ENCODE measurements at places on chromosomes 16 and 17.
A peak's percentile ranks its signal among the peaks of the same experiment; 100 is the strongest.

GRCh38 chr16:1772908-1773702 is at the start of gene MRPS34:
MRPS34 (minus strand) TSS chr16:1773134; CDS start chr16:1773119, 15 bp downstream.
- peak; percentile 86 for DNase-seq

GRCh38 chr17:65604070-65604469 is 42.6 kb upstream of the AXIN2 start:
- DNase-seq = no peak

DNA sequence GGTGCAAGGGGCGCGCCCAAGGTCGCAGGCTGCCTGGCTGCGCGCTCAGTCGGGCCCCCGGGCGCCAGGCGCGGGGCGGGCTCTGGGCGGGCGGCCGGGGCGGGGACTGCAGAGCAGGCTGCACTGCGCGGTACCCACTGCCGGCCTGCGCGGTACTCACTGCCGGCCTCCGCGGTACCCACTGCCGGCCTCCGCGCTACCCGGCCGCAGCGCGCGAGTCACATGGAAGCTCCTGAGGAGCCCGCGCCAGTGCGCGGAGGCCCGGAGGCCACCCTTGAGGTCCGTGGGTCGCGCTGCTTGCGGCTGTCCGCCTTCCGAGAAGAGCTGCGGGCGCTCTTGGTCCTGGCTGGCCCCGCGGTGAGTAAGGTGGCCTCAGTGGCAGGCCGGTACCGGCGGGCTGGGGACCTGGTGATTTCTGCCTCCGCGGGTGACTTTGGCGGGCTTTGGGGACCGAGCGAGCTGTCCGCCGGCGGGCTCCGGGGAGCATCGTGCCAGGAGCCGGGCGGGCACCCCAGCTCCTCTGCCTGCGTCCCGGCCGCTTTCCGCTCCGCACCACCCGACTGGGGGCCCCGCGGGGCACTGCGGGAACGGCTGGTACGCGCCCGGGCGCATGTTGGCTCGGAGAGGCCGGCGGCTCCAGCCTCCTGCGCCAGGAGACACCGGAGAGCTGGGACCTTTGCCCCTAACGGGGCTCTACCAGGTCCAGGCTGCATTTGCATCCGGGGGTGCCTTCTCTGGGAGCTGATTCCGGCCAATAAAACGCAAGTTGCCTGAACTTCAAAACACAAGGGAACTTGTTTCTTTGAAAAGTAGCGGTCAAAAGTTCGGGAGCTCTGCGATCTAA is at the start of gene SLC47A1:
Gene SLC47A1, plus strand, starts transcription at position 137 of the 844 bp plus-strand sequence. Its CDS starts 86 bp downstream, at position 223.
- no peak for DNase-seq

- DNase-seq = no peak
Measured at GRCh38 chr16:11334831-11335404, 10.3 kb upstream of the RMI2 start.

GRCh38 chr17:73318836-73319235 is 7.0 kb upstream of the CDC42EP4 start:
- no peak for DNase-seq

GRCh38 chr17:39132192-39132610 is 19.2 kb downstream of the PLXDC1 start:
- peak; percentile 86 for DNase-seq

GRCh38 chr16:21650521-21650920 is 1.9 kb downstream of the IGSF6 start:
- DNase-seq = no peak

DNA sequence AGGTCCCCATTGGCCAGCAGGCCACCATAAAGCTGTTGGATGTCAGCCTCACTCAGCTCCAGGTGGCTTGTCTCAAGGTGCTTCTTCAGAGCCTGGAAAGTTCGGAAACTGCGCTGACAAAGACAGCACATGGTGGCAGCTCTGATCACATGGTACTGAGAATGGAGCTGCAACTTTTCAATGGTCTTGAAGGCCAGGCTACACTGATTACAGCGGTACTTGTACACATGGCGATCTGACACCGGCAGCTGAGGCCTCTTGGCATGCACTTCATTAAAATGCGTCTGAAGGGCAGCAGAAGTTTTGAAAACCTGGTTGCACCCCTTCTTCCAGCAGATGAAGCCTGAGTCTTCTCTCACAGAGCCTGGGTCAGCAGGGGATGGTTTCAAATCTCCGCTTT is 249.7 kb downstream of the ZFHX3 start:
- DNase-seq = no peak

- DNase-seq = no peak
Measured at GRCh38 chr17:61641715-61642114, 50.7 kb upstream of the NACA2 start.
